CD8-positive, alpha-beta T cell (primary cell): ENCODE measurements at places on chromosomes 6 and 20. TPM values are rescaled to one million over a fixed set of nuclear protein-coding genes. Genes with fewer than 3 reads are reported as not detected.
A peak's percentile ranks its signal among the peaks of the same experiment; 100 is the strongest.

SLC22A2 gene
- total RNA-seq: not detected

DNA sequence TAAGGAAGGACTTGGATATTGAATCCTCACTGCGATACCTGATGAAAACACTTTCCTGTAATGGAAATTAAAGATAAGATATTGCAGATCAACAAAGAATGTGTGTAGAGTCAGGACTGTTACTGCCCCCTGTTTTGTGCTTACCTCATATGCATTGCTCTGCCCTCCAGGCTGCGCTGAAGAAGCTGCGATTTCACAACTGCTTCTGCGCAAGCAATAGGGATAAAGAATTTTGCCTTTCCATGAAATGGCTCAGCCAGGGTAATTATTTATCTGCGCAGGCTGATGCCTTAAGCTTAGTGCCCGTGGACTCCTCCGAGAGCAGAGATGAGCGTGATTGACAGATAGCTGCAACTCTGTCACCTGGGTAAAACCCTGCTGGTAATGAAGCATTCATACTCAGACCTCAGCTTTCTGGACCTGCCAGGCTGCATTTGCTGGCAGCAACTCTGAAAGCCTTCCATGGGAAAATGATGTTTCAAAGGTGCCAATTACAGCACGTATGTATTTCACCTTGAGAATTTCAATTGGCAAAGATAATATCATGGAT, 370.6 kb downstream of the SAMD5 start:
- no peak for DNase-seq

- DNase-seq: no peak
Observed at GRCh38 chr20:61320691-61321425, 68.8 kb downstream of the CDH4 start.

- no peak for DNase-seq
Observed at GRCh38 chr6:135686784-135687301, 164.7 kb upstream of the PDE7B start.

GRCh38 chr20:38301309-38301708, 2.6 kb upstream of the BPI start:
- no peak for DNase-seq

BPIFA1 gene
- total RNA-seq: not detected

DNA sequence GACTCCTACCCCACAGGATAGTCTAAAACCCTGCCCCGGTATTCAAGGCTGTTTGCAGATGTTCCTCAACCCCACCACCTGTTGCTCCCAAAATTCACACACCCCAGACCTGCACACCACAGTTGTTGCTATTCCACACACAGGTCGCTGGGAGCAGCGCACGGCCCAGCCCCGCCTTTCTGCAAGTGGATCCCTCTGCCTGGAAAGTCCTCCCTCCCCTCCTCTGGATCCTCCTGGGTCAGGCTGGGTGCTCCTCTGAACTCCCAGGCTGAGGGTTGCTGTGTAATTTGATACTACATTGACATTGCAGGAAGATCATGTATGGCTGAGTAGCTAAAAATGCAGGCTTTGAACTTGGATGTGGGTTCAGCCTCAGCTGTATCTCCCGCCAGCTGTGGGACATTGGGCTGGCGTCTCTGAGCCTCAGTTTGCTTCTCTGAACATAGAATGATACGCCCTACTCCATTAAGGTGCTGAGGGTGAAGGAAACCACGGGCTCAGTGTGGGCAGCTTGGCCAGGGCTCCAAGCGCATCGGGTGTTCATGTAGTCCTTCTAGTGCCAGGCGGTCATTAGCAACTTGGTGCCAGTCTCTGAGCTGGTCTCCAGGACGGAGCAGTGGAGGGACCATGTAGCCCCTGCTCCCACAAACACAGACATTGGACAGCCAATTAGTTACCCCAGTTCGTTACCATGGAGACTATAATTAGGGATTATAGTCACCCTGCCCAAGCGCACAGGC, 13.9 kb upstream of the CCN5 start:
- DNase-seq: no peak

BPIFB1 gene
- not detected for total RNA-seq

DNA sequence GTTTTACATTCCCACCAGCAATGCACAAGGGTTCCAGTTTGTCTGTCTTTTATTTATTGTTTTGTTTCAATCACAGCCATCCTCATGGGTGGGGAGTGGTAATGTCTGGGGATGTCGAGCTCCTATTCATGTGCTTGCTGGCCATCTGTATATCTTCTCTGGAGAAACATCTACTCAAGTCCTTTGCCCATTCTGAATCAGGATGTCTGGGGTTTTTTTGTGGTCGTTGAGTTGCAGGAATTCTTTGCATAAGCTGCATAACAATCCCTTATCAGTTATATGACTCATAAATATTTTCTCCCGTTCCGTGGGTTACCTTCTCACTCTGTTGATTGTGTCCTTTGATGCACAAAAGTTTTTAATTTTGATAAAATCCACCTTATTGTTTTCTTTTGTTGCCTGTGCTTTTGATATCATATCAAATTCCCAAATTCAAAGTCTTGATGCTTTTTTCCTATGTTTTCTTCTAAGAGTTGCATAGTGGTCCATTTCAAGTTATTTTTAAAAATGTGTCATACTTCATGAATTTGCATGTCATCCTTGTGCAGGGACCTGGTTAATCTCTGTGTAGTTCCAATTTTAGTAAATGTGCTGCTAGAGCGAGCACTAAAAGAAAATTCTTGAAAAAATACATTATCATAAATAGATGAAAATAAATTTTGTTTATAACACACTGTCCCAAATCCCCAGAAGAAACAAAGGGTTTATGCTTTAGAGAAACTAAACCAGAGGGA, 54.9 kb upstream of the PDE10A start:
- no peak for DNase-seq

DNA sequence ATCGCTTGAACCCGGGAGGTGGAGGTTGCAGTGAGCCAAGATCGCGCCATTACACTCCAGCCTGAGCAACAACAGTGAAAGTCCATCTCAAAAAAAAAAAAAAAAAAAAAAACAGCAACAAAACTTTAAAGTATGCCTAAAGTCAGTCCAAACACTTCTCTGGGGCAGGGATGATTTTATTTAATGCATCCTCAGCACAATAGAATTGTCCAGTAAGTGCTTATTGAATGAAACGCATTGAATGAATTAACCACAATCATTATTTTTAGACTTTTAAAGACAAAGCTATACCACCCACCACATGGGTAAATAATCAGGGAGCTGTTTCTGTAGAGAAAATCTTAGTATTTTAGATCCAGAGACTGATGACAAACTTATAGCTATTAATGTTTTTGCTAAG, 16.6 kb upstream of the CTAGE9 start:
- DNase-seq: no peak

- no peak for DNase-seq
Observed at GRCh38 chr20:60255415-60255814, 297.2 kb downstream of the CDH26 start.

MICB gene
- 15.3 TPM for total RNA-seq

DNA sequence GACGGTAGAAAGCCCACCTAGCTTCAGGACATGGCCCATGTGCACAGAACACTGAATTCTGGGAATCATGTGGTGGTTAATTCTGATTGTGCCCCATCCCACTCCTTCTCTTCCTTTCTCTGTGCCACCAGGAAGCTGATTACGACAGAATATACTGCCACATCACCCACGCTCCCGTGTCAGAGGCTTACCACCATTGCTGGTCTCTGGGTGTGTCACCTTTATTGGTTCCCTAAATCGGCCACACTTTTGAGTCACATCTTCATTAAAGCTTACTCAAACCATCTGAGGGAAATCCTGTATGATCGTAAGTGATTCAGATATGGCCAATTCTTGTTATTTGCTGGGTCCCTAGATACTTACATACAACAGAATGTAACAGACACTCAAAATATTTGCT, 3.1 kb downstream of the TRMT6 start:
- no peak for DNase-seq

DNA sequence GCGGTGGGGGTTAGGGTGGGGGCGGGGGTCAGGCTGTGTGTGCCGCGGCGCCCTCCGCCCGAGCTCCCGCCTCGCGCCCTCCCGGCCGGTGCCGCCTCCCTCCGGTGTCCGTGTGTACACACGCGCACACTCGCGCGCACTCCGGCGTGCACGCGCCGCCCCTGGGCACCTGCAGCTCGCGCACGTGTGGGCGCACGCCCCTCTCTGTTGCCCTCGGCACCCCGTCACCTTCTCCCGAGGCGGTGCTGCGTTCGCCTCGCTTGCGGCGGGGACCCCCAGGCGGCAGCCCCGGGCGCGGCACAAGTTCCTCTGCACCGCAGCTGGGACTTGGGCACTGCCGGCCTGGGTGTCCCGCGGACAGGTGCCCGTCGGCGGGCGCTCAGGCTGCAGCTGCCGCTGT, 525 bp downstream of the MACROD2 start:
- DNase-seq: peak; percentile 3

- DNase-seq: no peak
Observed at GRCh38 chr6:158266131-158266530, 46.1 kb upstream of the TULP4 start.

DNA sequence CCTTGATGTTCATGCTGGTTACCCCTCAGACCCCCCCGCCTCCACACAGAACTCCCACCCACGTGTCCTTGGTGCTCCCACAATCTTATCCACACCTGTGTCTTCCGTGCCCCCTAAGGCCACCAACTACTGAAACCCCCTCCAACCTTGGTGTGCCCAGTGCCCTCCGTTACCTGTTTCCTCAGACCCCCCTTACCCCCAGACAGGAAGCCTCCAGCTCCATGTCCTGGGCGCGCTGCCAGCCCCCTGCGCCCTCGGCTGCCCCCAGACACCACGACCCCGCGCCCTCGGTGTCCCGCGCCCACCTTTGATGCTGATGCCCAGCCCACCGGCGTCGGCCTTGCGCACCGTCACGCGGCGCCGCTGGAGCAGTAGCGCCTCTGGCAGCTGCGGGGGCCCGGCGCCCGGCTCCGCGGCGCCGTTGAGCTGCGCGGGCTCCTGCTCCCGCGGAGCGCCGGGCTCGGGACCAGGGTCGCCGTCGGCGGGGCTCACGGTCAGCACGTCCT, 504 bp downstream of the SNTA1 start:
- DNase-seq: no peak

RAMACL gene
- total RNA-seq: not detected

HRH3 gene
- not detected for total RNA-seq

ARMC2 gene
- 6.1 TPM for total RNA-seq

DNA sequence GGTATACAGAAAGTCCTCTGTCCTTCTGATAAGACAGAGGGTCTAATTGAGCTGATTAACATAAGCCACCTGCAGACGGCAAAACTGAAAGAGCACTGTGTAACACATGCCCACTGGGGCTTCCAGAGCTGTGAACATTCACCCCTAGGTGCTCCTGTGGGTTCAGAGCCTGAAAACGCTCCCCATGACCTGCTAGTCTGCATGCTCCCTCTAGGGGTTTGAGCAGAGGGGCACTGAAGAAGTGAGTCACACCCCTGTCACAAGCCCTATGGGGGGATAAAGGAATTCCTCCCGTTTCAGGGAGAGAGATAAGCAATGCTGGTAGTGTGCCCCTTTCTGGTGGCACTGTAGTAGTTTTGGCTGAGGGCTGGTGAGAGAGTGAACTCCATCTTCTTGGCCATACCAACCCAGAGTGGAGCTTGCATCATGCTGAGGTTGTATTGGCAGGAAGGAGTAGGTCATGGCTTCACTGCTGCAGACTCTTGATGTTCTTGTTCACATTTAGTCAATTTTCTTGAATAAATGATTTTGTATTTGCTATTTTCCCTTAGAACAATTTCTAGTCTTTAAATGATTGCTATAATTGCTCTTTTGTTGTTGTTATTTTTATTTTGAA, 637.5 kb upstream of the MAN1A1 start:
- no peak for DNase-seq

SH3BGRL2 gene
- 0.33 TPM for total RNA-seq

DNA sequence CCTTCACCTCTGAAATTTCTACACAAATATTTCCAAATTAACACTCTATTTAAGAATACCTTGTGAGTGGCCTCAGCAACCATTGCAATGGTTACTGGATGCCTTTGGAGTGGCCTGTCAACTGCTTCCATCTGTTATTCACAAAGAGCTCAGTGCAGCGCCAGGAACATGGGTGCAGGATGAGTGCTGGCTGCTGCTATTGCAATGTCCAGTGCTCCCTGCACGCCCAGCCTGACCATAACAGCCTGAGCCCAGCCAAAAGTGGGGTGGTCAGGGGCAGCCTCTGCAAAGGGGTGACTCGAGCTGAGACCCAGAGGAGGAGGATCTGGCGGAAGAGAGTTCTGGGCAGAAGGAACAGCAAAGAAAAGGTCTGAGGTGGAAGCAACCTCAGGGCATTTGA, 18.4 kb downstream of the CASS4 start:
- no peak for DNase-seq

- DNase-seq: no peak
Observed at GRCh38 chr6:28121876-28122275, 2.5 kb upstream of the ZSCAN16 start.

GRCh38 chr6:74044417-74045096, 348.6 kb downstream of the CD109 start:
- no peak for DNase-seq

TMEM170B gene
- 2.2 TPM for total RNA-seq

ME1 gene
- 0.73 TPM for total RNA-seq

GABRR1 gene
- total RNA-seq: not detected

DNA sequence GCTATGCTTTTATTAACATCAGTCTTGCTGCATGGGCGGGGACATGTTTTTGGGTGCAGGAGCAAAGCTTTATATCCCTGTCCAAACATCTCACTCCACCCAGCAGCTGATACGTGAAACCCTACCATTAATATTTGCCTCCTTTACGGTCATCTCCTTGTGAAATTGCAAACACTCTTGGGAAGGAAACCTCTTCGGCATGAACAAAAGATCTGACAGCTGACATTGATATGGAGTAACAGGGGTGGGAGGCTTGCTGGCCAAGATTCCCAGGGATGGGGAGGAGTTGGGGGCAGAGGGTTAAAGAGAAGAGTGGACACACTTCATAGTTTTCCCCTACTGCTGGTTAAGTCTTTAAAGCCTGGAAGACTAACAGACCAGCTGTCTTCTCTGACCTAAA, 22.2 kb upstream of the VEGFA start:
- no peak for DNase-seq

EPPIN gene
- total RNA-seq: not detected

STX7 gene
- 5.5 TPM for total RNA-seq

DNA sequence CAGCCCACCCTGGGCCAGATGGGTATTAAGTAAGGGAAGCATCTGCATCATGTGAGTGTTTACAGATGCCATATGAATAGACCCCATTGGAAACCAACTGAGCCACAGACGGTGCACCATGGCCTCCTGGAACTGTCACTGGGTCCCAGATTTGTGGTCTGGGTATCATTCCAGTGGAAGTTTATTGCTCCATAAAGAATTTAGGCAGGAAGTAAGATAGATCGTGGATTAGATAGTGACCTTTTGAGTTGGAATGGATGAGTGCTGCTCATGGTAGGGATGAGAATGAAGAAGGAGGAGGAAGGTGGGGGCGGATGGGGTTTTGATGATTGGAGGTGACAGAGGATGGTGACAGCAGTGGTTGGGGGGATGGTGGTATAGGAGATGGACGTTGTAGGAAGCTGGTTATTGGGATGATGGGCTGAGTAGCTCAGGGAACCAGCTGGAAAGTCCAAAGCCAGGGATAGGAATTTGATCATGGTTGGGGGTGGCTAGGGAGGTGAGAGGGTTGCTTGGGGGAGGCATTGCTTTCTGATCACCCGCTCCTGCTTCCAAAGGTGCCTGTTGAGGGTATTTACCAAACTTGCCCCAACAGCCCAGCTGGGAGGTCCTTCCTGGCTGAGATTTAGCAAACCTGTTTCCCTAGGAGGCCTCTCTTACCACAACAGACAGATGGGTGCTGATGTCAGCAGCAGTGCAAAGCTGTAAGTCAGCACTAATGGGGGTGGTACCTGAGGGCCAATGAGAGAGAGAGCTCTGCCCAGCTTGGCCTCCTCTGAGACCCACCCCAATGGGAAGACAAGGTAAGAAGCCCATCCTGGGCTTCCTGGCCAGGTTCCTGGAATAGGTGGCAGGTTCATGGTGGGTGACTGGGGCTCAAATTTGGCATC, 78.0 kb downstream of the VEGFA start:
- DNase-seq: no peak

- DNase-seq: no peak
Observed at GRCh38 chr6:10951675-10952282, 64.9 kb downstream of the SYCP2L start.
